ENCODE measurements at places on chromosomes 11 and 22. TPM values are rescaled to one million over a fixed set of nuclear protein-coding genes. Genes with fewer than 3 reads are reported as not detected.

- peaks cover 1% of the 10 kb centered on the region for H3K36me3 ChIP-seq
- peaks cover 5% of the 10 kb centered on the region for H3K4me1 ChIP-seq
- H3K4me3 ChIP-seq: no peak overlapping the region
- peak; percentile 68 for DNase-seq
Observed at GRCh38 chr11:75264971-75265370, 24.4 kb downstream of the TPBGL start.

GRCh38 chr11:132202621-132203020 lies 832.2 kb downstream of the NTM start:
- no peak overlapping the region for H3K4me3 ChIP-seq
- H3K27me3 ChIP-seq: no peaks in the 10 kb centered on the region
- no peaks in the 10 kb centered on the region for H3K36me3 ChIP-seq
- H3K27ac ChIP-seq: no peak overlapping the region
- H3K4me1 ChIP-seq: peaks cover 18% of the 10 kb centered on the region

GRCh38 chr11:27282806-27283205 lies 80.2 kb downstream of the CCDC34 start:
- H3K27me3 ChIP-seq: no peaks in the 10 kb centered on the region
- H3K36me3 ChIP-seq: no peaks in the 10 kb centered on the region
- H3K4me3 ChIP-seq: no peak overlapping the region
- H3K27ac ChIP-seq: peak overlapping the region; percentile 86

DNA sequence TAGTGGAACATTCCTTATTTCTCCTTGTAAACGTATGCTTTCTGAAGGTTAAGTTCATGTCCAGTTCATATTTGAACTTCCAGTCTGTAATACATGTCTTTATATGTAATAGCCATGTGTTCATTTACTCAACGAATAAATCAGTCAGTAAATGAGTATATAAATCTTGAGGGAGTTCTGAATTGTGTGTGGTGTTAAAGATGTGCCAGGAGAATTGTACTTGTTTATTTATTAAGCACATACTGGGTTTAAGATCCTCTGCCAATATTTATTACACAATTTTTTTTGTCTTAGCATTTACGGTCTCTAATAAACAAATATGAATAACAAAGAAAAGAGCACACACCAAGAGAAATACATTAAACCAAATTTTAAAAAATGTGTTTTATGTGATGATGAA lies 26.5 kb upstream of the CLMP start:
- no peaks in the 10 kb centered on the region for H3K36me3 ChIP-seq
- H3K27ac ChIP-seq: no peak overlapping the region
- no peak overlapping the region for H3K4me3 ChIP-seq

DNA sequence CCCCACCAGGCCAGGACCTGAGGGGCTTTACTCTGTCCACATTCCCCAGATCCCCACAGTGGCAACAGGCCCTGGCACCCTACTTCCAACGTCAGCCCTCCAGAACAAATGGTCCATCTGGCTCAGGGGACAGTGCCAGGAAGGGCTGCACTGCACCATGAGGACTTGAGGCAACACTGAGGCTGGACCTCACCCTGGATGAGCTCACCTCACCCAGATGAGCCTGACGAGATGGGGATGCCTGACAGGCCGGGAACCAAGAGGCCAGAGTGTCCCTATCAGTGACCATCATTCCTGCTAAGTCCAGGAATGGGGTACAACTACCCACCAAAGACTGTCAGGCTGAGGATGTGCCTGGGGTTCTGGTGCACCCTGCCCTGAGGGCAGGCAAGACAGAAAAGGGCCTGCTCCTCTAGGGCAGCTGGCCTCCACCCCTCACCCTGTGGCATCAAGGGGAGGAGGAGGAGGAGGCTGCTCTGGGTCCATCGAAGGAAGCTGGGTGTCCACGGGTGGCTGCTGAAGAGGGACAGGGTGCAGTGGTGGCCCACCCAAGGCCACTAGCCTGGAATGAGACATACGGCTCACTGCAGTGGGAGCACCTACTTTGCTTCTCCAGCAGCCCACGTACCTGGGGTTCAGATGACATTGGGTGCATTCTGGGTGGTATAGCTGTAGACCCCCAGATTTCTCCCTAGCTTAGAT lies 14.6 kb downstream of the RSPH14 start:
- no peaks in the 10 kb centered on the region for H3K36me3 ChIP-seq
- no peak overlapping the region for H3K27ac ChIP-seq
- peaks cover 6% of the 10 kb centered on the region for H3K4me1 ChIP-seq
- H3K4me3 ChIP-seq: no peak overlapping the region
- peak; percentile 58 for DNase-seq

DNA sequence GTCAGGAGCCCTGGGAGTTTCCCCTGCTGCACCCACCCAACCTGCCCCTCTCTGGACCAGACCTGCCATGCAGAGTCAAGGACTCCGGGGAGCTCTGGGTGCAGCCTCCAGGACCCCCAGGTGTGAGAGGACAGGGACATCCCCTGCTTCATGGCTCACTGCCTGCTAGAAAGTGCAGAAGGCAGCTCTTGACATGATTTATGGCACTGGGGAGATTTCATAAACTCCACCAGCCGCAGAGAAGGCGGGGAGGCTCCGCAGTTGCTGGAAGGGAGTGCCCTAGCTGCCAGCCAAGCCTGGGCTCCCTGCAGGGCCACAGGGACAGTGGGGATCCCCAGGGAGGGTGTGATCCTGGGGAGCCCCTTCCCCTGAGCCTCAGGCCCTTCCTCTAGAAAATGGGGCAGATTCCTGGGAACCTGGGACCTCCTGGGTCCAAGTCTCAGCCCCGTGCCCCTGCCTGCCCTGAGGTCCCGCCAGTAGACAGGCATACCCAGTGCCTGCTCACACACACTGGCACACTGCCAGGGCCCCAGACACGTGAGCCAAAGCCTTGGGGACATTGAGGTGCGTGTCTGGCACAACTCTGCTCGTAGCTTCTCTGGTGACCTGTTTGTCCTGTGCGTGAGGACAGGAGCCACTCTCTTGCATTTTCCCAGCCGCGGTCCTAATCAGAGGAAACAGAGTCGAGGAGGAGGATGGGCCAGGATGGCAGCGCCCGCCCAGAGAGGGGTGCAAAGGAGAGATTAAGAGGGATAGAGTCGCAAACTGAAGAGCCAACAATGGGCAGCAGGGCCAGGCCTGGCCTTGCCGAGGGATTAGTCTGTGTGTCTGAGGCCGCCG lies 13.8 kb downstream of the CABP7 start:
- H3K4me1 ChIP-seq: no peaks in the 10 kb centered on the region
- peaks cover 2% of the 10 kb centered on the region for H3K36me3 ChIP-seq
- H3K4me3 ChIP-seq: no peak overlapping the region

DNA sequence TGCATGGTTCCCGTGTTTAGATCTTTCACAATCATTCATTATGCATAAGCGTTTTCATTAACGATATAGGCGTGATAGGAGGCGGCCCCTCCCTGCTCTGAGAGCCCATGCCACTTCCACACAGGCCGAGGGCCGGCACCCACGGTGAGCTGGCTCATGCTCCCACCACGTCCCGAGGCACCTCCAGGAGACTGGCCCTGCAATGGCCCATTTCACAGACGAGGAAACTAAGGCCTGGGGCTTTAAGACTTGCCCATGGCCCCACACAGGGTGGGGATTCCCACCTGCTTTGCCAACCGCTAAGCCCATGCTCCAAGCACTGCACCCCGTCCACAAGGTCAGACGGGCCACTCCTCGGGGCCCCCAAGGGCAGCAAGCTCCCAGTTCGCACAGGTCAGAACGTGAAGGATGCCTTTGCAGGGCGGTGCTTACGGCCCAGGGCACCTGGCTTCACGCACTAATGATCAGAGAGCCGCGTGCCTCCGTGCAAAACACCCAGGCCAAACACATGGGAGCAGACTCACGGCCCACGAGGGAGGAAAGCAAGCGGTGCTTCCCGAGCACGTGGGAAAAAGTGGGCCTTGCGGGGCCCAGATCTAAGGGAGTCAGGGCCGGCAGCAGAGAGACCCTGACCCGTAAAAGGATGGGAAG lies 8.3 kb downstream of the OSBPL5 start:
- H3K4me1 ChIP-seq: peaks cover 91% of the 10 kb centered on the region
- peaks cover 2% of the 10 kb centered on the region for H3K36me3 ChIP-seq
- H3K4me3 ChIP-seq: no peak overlapping the region

GRCh38 chr22:22748756-22749155 lies 104.3 kb downstream of the GGTLC2 start:
- no peak for DNase-seq
- H3K4me1 ChIP-seq: no peaks in the 10 kb centered on the region
- H3K27ac ChIP-seq: no peak overlapping the region
- H3K36me3 ChIP-seq: no peaks in the 10 kb centered on the region
- no peak overlapping the region for H3K4me3 ChIP-seq

- no peak for DNase-seq
- H3K36me3 ChIP-seq: no peaks in the 10 kb centered on the region
- no peak overlapping the region for H3K27ac ChIP-seq
- H3K4me1 ChIP-seq: peaks cover 11% of the 10 kb centered on the region
- H3K4me3 ChIP-seq: no peak overlapping the region
- peaks cover 9% of the 10 kb centered on the region for H3K27me3 ChIP-seq
Observed at GRCh38 chr22:44179989-44180705, 578 bp upstream of the PARVG start.

GRCh38 chr11:17553249-17553546 lies 6.1 kb downstream of the OTOG start:
- H3K36me3 ChIP-seq: no peaks in the 10 kb centered on the region
- H3K4me1 ChIP-seq: no peaks in the 10 kb centered on the region

- H3K27me3 ChIP-seq: no peaks in the 10 kb centered on the region
- H3K4me3 ChIP-seq: no peak overlapping the region
- no peak for DNase-seq
- peaks cover 13% of the 10 kb centered on the region for H3K4me1 ChIP-seq
Observed at GRCh38 chr22:28466399-28466798, 213.2 kb downstream of the TTC28 start.

DNA sequence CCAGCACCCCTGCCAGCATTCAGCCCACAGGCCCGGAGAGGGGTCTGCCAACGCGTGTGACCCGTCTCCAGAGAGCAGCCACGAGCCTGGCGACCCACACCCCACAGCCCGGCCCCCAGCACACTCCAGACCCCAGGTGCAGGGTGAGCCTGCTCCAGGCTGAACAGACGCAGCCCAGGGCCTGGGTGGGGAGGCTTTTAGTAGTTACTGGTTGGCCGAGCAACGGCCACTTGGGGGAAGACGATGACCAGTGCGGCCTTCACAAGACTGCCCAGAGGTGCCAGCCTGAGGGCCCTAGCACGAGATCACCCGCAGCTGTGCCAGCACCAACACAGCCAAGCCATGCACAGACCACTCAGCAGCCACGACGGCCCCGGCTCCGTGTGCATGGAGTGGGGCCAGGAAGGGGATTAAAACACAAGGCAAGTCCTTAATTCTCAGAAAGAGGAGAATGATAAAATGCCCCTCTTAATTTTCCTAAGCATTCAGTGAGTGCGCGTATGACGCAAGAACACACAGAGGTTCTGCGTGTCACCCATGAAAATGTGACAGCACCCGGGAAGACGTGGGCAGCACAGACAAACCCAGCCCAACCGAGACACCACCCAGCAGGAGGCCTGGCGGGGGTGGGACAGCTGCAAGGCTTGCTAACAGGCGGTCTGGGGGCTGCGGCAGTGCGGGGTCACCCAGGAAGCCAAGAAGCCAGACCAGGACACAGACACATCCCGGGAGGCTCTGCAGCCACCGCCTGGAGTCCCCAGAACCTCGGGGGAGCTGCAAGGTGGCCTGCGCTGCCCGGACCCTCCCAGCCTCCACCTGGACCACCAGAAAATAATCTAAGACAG lies 47.6 kb downstream of the BRD1 start:
- H3K36me3 ChIP-seq: peaks cover 8% of the 10 kb centered on the region
- H3K27ac ChIP-seq: no peak overlapping the region
- H3K4me1 ChIP-seq: peaks cover 9% of the 10 kb centered on the region
- no peak overlapping the region for H3K4me3 ChIP-seq
- no peaks in the 10 kb centered on the region for H3K27me3 ChIP-seq

DNA sequence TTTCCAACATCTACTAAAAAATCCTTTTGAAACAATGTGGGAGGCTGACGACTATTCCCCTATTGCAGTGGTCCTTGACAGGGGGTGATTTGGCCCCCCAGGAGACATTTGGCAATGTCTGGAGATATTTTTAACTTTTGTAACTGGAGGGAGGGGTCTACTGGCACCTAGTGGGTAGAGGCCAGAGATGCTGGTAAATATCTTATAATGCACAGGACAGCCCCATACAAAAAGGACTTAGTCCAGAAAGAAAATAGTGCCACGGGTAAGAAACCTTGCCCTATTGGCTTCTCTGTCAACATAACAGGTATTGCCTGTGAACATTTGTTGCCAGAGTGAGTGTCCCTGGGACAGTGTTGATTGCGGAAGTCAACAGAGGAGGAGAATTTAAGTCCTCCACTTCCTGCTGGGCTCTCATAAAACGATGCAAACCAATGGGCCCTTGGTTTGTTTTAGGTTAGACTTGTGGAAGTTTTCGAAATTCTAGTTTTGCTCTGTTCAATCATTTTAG lies 101.6 kb downstream of the MAML2 start:
- no peaks in the 10 kb centered on the region for H3K27me3 ChIP-seq
- DNase-seq: no peak
- H3K36me3 ChIP-seq: no peaks in the 10 kb centered on the region
- peaks cover 33% of the 10 kb centered on the region for H3K4me1 ChIP-seq
- no peak overlapping the region for H3K27ac ChIP-seq

DNA sequence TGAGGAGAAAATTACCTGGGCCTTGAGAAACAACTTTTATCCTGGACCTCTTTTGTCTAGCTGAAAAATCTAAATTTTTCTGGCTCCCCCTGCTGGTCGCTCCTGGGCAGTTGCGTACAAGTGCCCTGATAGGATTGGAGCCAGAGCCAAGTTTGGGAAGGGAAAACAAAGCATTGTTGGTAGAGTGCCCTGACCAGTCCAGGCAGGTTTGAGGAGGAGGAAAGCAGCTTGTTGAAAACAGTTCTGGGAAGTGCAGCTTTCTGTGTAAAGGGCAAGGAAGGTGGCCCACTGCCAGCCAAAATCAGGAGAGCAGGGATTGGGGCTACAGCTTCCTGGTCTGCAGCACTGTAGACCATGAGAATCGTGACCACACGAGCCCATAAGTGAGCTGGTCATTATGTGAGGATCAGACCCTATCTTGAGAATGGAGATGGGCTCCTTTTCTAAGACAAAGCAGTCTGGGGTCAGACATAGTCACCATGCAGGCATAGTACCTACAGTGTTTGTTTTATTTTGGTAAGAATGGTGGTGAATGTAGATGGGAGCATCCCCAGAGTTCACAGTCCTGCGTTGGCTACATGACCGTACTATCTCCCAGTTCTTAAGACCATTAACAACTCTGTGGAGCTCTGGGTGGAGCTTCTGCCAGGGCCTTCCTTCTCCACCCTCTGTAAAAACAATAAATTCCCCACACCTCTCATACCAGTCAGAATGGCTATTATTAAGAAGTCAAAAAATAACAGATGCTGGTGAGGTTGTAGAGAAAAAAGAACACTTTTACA lies 21.3 kb upstream of the PIK3IP1 start:
- peaks cover 7% of the 10 kb centered on the region for H3K4me1 ChIP-seq
- no peak overlapping the region for H3K27ac ChIP-seq
- no peak overlapping the region for H3K4me3 ChIP-seq
- H3K27me3 ChIP-seq: no peaks in the 10 kb centered on the region
- peaks cover 4% of the 10 kb centered on the region for H3K36me3 ChIP-seq

- peak overlapping the region; percentile 8 for H3K4me3 ChIP-seq
- DNase-seq: no peak
- H3K4me1 ChIP-seq: peaks cover 55% of the 10 kb centered on the region
- H3K27me3 ChIP-seq: no peaks in the 10 kb centered on the region
- peaks cover 6% of the 10 kb centered on the region for H3K36me3 ChIP-seq
Observed at GRCh38 chr22:40853961-40854360, 2.5 kb downstream of the ST13 start.

- no peaks in the 10 kb centered on the region for H3K27me3 ChIP-seq
- no peak for DNase-seq
- peaks cover 39% of the 10 kb centered on the region for H3K4me1 ChIP-seq
- H3K36me3 ChIP-seq: no peaks in the 10 kb centered on the region
Observed at GRCh38 chr11:77411137-77411707, 62.7 kb downstream of the PAK1 start.

The CECR2 gene
- total RNA-seq: not detected

The MS4A15 gene
- not detected for total RNA-seq

The ARHGEF17 gene
- 113 TPM for total RNA-seq

The UCP2 gene
- total RNA-seq: 47.2 TPM

The CDKN1C gene
- total RNA-seq: 14.6 TPM

The MS4A6E gene
- total RNA-seq: not detected
